Glutamatergic neuron (in vitro differentiated cells): ENCODE measurements at places on chromosomes 13 and 19. TPM values are rescaled to one million over a fixed set of nuclear protein-coding genes. Genes with fewer than 3 reads are reported as not detected.

Gene AKT1S1
- 23.7 TPM for total RNA-seq

Gene GPR4
- total RNA-seq, result not detected

Gene PSG11
- total RNA-seq, result not detected

DNA sequence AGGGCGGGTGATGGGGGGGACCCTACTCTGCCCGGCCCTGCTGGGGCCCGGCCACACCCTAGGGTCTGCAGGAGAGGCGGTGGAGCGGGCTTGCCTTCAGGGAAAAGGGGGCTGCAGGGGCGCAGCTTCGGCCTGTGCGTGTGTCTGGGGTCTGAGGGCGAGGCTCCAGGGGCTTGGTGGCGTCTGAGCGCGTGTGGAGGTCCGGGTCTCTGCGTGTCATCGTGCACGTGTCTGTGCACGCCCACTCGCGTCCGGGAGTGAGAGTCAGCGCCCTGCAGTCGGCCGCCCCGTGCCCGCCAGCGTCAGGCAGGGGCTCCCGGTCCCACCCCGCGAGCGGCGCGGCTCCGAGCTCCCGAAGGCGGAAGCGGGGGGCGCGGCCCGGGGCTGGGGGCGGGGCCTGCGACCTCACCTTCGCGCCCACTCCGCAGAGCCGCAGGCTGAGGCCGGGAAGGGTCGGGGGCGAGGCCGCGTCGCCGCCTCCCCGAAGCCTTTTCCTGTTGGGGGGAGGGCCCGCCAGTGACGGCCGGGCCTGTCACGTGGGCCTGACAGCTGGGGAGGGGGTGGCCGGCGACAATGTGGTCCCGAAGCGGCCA is at the start of gene ARHGAP45:
Gene ARHGAP45, plus strand, starts transcription at position 420 of the 593 bp plus-strand sequence. CDS start 239 bp downstream, outside the sequence.
- DNase-seq, result no peak

DNA sequence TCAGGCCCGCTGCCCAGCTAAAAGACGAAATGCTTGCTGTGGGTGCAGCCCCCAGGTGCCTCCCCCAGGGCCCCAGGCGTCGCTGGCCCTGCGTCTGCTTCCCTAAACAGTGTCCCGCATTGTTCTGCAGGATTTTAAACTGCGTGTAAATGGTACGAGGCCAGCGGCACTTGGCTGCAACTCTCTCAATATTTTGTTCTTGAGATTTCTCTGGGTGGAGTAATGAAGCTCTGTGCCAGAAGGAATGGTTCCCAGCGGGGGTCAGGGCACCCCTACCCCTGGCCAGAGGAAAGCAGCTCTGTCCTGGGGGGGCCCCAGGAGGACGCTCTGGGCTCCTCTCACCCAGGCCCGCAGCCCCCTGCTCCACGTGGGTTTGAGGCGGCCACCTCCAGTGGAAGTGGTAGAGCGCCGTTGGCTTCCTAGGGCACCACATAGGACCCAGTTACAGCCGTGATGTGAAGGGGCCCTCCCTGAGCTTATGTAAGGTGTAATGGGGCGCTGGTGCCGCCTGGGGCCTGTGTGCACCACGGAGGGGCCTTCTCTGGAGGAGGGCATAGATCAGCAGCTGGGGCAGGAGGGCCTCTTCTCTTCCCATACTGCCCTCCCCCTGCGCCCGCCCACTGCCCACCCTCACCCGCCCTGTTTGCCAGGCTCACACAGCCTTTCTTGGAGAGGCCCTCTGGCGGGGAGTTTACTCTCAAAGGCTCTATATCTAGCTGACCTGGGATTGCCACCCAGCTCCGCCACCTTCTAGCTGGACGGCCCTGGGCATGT is 19.8 kb downstream of the PAK4 start:
- DNase-seq, result no peak

DNA sequence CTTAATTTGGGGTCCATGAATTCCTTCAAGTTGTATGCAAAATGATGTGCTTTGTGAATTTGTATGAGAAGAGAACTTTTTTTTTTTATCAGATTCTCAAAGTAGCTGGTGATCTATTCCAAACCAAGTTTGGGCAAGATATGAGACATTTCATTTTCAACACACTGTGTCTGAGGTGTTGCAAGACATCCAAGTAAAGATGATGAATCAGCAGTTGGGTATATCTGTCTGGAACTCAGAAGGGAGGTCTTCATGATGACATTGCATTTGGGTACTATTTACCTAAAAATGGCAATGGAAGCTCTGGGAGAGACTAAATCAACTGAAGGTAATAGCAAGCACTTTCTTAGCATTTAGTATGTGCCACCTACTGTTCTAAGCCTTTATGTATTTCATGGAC is 2.8 kb downstream of the FAM124A start:
- no peak for DNase-seq

DNA sequence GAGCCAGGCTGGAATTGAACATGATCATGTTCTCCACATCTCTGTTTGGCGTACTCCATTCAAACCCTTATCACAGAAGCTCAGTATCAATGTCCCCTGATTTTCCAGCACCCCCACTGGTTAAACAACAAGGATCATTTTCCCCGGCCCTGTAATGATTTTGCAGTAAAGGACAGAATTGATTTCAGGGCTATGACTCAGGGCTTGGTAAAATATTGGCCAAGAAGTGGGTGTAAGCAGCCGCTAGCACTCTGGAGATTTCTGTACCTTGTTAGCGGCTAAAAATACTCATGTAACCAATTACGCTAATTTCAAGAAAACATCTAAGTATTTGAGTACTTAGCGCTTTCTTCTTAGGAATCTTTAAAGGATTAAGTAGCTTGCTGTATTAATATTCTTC is 69.5 kb upstream of the FNDC3A start:
- no peak for DNase-seq

GRCh38 chr13:60925686-60926085 is 490.0 kb downstream of the PCDH20 start:
- DNase-seq, result no peak

DNA sequence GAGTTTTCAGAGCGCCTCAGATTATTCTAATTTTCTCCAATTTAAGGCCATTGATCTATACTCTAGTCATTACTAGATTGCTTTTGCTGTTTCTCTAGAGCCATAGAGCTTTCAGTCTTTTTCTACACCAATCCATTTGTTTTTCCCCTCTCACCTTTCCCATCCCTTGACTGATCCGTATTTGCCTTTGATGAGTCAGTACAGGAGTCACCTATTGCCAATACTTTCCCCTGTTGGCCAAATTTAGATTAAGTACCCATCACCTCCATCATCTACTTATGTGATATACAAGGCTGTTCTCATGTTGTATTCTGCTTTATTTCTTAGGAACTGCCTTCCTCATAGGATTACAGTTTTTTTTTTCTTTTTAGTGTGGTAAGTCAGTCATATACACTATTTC is 463.2 kb downstream of the KLF12 start:
- no peak for DNase-seq

DNA sequence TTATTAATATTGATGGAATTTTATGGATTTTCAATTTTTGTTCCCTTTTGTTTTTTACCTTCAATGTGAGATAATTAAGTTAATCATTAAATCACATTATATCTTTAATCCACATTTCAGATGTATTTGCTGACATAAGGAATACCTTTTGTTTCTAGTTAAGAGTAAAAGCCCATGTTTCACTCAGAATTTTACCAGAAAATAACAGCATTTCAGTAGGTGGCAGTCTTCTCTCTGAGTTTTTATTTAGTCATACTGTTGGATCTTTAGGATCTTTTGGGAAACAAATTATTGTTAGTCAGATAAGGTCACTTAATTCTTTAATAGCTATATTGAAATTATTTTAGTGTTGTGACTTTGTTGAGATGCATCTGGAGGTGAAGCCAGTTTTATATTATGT is 67.9 kb downstream of the NDFIP2 start:
- DNase-seq, result no peak

DNA sequence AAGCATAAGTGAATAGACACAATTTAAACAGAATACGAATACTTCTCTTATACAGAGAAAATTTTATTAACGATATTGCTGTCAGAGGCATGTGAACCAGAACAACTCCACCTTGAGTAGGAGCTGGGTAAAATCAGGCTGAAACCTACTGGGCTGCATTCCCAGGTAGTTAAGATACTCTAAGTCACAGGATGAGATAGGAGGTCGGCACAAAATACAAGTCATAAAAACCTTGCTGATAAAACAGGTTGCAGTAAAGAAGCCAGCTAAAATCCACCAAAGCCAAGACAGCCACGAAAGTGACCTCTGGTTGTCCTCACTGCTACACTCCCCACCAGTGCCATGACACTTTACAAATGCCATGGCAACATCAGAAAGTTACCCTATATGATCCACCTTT is 49.2 kb upstream of the TRPC4 start:
- DNase-seq, result no peak

- no peak for DNase-seq
Observed at GRCh38 chr19:55362174-55362989, 678 bp downstream of the GARIN5B start.

- DNase-seq, result no peak
Observed at GRCh38 chr13:59744747-59745391, 418.9 kb downstream of the DIAPH3 start.

GRCh38 chr13:25190256-25190655 is 18.2 kb upstream of the AMER2 start:
- peak; percentile 35 for DNase-seq

- no peak for DNase-seq
Observed at GRCh38 chr19:39411081-39411831, 1.2 kb upstream of the PLEKHG2 start.

DNA sequence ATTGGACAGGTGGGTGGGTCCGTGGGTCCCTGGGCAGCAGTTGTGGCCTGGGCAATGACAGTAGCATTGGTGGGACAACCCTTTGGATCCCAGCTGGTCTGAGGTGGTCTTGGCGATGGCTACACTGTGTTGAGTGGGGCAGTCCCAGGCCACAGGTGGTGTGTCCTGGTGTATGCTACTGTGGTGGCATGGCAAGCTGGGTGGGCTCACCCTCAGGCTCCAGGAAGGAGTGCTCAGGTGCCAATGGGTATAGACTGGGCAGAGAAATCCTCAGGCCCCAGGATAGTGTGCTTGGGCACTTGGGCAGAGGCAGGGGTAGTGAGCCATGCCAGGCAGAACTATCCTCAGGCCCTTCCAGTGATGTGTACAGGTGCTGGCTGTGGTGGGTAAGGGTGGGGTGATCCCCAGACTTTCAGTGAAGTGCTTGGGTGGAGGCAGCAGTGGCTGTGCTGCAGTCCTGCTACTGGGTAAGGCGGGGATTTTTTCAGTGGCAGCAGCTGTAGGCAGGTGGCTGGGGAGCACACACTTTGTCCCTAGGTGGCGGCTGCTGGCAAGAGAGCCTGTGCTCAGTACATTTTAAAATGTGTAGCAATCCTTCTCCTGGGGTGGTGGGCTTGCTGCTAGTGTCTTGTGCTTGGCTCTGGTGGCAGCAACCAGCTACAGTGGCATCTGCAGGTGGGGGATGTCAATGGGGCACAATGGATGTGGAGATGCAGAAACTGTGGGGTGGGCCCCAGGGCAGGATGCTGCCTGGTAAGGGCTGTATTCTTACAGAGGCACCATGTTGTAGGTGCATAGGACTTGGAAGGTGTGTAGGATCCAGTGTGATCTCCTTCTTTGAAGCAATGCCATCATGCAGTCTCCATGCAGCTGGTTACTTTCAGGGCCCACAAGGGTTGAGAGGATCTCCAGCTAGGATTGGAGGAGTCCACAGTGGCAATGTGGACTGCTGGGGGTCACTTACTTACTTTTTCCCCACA is 64.9 kb downstream of the DNAJC3 start:
- DNase-seq, result no peak
